ENCODE measurements at places on chromosomes 11 and 22.

- DNase-seq: no peak
These were observed 108.1 kb downstream of the SGSM3 start for GRCh38 chr22:40478338-40479125.

GRCh38 chr11:59845399-59845798, at the start of gene CBLIF:
Gene CBLIF, minus strand, starts transcription at chr11:59845499. Its CDS starts 46 bp downstream, at chr11:59845453.
- no peak for DNase-seq

GRCh38 chr11:128477811-128478210, 109.5 kb downstream of the ETS1 start:
- no peak for DNase-seq

- no peak for DNase-seq
These were observed 22.4 kb upstream of the CACNG2 start for GRCh38 chr22:36726007-36726380.

GRCh38 chr11:84884836-84885235, 742.3 kb downstream of the DLG2 start:
- DNase-seq: no peak

- no peak for DNase-seq
These were observed 5.2 kb downstream of the POLD4 start for GRCh38 chr11:67347964-67348749.

GRCh38 chr11:102456381-102456780, 3.8 kb upstream of the TMEM123 start:
- no peak for DNase-seq

DNA sequence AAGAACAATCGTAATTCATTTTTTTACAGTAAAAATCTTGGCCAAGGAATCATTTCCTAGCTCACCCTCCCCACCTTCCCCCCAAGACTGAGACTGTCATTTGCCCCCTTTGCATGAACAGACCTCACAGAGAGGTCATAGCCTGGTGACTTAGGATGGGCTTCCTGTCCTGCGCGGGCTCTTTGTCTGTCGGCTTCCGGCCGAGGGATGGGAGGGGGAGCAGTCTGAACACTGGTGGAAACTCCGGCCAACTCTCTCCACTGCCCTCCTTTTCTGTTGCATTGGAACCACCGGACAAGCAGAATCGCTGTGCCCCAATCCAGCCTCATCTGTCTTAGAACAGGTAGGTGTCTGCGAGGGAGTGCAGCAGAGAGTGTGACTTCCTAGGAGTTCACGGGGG, 41.7 kb downstream of the TEAD1 start:
- DNase-seq: no peak

DNA sequence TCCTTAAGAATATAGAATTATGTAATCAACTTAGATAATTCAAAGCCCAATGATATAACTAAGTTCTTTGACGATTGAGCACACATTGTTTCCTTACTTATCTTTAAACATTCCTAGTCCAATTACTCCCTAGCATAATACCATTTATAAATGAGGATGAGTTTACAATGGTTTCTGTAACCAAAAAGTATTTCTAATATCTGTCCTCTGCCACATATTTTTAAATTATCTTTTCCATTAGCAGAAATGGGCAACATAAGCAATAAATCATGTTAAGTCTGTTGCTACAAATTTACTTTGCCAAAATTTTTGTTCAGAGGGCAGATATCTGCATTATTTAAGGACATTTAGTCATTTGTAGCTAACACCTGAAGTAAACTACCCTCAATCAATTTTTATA, 6.7 kb downstream of the CREBZF start:
- DNase-seq: no peak

- no peak for DNase-seq
These were observed 5.9 kb upstream of the SOX10 start for GRCh38 chr22:37990301-37990700.

DNA sequence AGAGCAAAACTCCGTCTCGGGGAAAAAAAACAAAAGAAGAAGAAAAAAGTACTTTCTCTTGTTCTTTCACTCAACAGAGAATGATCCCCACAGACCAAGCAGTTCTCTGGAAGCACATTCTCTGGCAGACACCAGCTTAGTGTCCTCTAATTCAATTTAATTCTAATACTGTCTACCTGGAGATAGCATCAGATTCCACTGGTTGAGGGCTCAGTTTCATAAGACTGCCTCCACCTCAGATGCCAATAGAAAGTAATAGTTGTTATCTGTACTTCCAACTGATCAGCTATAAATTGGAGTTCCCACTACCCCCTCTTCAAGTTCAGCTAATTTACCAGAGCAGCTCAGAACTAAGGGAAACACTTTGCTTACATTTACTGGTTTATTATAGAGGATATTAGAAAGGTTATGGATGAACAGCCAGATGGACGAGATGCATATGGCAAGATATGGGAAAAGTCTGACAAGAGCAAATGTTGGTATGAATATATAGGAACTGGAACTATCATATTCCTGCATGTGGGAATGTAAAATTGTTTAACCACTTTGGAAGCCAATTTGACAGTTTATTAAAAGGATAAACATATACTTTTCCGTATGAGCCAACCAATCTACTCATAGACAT, 64.3 kb downstream of the TMEM135 start:
- DNase-seq: no peak

- DNase-seq: no peak
These were observed 203.7 kb downstream of the GRIK4 start for GRCh38 chr11:120715239-120715638.

- DNase-seq: no peak
These were observed 465 bp downstream of the MAPK1 start for GRCh38 chr22:21866833-21867527.

DNA sequence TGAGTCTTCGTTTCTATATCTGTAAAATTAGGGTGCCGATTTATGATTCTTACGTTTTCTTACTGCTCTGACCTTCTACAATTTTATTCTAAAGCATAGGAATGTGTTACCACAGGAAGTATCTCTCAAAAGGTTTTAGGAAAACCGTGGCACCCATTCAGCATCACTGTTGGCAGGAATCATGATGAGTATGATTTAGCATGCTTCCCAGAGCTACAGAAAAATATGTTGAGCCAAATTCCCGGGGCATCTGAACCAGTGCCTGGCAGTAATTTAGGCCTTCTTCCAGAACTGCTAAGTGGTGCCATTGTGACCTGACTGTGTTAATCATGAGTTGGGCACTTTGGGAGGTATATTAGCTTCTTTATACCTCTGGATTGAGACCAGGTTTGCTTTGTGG, 605.0 kb upstream of the RAG2 start:
- no peak for DNase-seq

GRCh38 chr11:27699242-27699925, 871 bp downstream of the BDNF start:
- DNase-seq: no peak

GRCh38 chr11:86062719-86063118, 6.2 kb downstream of the PICALM start:
- no peak for DNase-seq

GRCh38 chr22:40210818-40211217, 33.1 kb downstream of the TNRC6B start:
- no peak for DNase-seq

- no peak for DNase-seq
These were observed at the start of gene DCHS1 for GRCh38 chr11:6655790-6656583. Gene DCHS1, minus strand, starts transcription at chr11:6655809. Its CDS starts 14,196 bp downstream, at chr11:6641613.

DNA sequence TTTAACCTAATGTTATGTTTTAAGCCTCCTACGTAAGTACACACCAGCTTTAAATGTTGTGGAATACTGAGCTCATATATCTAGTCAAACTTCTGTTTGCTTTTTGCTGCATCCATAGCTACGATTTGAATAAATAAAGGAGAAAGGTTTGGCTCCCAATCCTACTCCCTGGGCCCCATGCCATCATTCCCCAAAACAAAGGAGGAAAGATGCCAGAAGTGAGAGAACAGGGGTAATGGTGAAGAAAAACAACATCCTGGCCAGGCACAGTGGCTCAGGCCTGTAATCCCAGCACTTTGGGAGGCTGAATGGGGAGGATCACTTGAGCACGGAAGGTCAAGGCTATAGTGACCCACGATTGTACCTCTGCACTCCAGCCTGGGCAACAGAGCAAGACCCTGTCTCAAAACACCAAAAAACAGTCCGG, 26.5 kb downstream of the SCGB1A1 start:
- no peak for DNase-seq

GRCh38 chr11:43699870-43700269, 19.3 kb downstream of the HSD17B12 start:
- DNase-seq: no peak

- DNase-seq: no peak
These were observed 11.9 kb downstream of the KIRREL3 start for GRCh38 chr11:126988655-126989054.

GRCh38 chr11:128297091-128297651, 290.2 kb downstream of the ETS1 start:
- DNase-seq: no peak

DNA sequence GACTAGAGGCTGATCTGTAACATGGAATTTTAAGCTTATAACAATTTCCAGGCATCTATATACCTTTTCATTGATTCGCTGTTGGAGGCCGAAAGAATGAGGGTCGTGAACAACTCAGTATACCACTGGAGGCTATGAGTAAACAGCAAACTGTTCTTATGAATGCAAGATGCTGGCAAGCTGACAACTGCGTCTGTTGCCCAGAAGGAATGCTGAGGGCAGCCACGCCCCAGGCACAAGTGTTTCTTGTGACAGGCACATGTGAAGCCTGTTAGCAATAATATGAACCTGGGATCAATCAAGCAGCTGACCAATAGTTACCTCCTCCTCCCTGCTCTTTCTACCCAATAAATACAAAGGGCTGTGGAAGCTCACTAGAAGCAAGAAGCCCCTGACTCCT, 15.3 kb downstream of the RTCB start:
- DNase-seq: no peak

DNA sequence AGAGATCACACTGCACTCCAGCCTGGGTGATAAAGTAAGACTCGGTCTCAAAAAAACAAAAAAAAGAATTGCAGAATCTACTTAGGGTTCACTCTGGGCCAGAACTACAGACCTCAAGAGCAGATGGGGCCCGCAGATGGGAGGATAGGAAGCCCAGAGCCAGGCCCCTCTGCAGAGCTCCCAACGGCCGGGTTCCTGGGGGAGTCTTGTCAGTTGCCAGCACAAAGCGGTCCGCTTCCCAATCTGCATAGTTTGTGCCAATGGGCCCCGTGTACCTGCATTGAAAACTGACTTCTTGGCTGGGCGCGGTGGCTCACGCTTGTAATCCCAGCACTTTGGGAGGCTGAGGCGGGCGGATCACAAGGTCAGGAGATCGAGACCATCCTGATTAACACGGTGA, 1.7 kb upstream of the CHID1 start:
- no peak for DNase-seq

DNA sequence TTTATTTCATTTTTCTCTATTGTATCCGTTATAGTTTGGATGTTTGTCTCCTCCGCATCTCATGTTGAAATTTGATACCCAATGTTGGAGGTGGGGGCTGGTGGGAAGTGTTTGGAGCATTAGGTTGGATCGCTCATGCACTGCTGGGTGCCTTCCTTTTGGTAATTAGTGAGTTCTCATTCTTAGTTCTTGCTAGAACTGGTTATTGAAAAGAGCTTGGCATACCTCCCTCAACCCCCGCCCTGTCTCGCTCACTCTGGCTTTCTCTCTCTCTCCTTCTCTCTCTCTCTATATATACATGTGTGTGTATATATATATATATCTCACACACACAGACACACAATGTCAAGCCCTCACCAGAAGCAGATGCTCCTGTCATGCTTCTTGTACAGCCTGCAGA, 978.7 kb downstream of the DLG2 start:
- no peak for DNase-seq

DNA sequence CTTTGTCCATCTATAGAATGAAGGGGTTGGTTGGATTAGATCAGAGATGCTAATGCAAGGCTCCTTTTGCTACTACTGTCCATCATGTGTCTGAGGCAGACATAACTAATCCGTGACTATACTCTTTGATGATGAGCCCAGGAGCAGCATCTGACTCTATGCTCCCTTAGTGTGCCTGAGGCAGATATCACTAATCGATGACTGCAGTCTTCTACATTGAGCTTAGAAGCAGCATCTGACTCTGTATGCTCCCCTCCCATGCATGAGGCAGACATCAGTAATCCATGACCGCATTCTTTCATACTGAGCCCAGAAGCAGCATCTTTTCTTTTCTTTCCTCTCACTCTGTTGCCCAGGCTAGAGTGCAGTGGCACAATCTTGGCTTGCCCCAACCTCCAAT, 4.2 kb downstream of the TCN2 start:
- DNase-seq: no peak

GRCh38 chr11:127044535-127044934, 44.0 kb upstream of the KIRREL3 start:
- DNase-seq: no peak

DNA sequence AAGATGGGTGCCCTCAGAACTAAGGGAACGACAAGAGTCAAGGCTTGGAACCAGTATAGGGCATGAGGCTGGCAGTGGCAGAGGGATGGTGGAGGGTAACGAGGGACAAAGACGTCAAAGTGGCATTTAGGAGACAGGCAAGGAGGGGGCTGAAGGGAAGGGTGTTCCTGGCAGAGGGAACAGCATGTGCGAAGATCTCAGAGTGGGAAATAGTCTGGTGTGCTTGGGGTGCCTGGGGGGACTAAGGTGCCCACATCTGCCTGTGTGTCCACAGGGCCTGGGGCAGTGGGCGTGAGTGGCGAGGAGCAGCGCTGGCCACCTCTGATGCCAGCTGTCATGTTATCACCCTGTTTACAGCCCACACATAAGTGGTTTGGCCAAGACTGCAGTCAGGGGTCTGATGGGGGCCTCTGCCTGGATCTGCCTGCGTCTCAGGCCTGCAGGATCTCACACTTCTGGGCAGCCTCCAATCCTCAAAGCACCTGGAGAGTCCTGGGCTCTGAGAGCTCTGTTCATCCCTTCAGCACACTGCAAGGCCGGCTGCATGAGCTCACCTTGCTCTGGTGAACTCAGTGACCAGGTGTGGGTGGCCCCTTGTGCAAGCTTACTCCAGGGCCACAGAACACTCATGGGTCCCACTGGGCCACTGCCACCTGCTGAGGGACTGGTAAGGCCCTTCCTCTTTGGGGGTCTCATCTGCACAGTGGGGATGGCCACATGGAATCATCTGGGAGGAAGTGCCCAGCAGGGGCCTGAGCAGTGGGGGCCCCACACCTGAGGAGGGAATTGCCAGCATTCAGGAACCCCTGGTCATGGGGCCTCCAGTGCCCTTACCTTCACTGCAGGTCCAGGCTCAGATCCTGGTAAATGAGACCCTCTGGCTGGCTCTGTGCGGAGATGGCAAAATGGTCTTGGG, 89.7 kb upstream of the SHISAL1 start:
- no peak for DNase-seq

DNA sequence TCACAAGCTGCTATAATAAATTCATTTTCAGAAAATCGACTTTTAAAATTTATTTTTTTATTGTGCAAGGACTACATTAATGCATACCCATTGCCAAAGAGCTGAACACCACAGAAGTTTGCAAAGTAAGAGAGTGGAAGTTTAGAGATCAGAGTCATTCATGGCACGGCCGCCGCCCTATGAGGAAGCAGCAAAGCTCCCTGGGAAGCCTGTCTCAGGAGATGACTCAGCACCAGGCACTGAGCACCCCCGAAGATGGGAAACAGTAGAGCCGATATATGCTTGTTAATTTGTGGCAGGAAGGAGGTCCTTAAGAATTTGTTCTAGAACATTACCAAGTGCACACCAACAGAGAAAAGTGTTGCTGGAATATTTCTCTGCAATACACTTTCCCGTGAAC, 693.7 kb downstream of the OPCML start:
- DNase-seq: no peak

Data from glomerular endothelial cell (primary cell).